Left forelimb (tissue), 1 donor: ENCODE measurements at places on chromosomes 5 and 9.

- no peak for DNase-seq
Measured at GRCh38 chr5:162703914-162704313, 636.3 kb downstream of the GABRG2 start.

- DNase-seq = no peak
Measured at GRCh38 chr5:137201876-137202275, 297.2 kb downstream of the SPOCK1 start.

GRCh38 chr9:130263601-130264413, 1.8 kb upstream of the HMCN2 start:
- DNase-seq = peak; percentile 55

GRCh38 chr5:19733612-19734495, 254.1 kb downstream of the CDH18 start:
- no peak for DNase-seq

- no peak for DNase-seq
Measured at GRCh38 chr9:74500584-74500924, 3.4 kb downstream of the RORB start.

DNA sequence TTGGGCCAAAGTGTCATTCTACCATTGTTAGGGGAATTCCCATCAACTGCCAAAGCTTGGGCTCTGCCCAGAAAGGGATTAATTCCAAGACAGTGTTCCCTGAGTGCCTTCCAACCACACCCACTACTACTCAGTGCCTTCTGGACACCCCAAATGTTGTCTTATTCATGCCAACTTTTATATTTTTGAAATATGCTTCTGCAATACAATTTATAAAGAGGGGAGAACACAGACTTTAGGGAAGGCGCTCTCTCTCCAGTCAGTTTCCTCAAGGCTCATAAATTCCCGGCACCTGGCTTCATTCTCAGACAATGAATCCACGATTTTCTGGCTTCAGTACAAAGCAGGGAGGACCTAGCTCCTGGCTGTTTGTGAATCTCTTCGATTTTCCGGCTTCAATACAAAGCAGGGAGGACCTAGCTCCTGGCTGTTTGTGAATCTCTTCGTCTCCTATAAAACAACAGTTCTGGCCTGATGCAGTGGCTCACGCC, 120.1 kb upstream of the MYO10 start:
- DNase-seq = no peak

DNA sequence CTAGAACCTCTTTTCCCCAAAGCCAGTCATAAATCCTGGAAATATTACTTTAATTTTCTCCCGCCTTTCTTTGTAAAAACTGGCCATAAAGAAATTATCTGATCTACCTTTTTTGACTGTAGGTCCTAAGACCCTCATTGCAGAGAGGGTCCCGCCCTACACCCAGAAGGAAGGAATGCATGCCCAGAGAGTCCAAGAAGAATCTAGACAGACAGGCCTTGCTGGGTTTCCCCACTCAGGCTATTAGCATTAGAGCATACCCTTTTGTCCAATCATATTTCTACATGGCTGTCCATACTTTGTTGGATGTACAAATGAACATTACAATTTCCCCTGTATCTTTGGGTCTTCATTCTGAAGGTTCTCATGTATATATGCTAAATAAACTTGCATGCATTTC, 1.9 kb upstream of the ATG10 start:
- DNase-seq = no peak

DNA sequence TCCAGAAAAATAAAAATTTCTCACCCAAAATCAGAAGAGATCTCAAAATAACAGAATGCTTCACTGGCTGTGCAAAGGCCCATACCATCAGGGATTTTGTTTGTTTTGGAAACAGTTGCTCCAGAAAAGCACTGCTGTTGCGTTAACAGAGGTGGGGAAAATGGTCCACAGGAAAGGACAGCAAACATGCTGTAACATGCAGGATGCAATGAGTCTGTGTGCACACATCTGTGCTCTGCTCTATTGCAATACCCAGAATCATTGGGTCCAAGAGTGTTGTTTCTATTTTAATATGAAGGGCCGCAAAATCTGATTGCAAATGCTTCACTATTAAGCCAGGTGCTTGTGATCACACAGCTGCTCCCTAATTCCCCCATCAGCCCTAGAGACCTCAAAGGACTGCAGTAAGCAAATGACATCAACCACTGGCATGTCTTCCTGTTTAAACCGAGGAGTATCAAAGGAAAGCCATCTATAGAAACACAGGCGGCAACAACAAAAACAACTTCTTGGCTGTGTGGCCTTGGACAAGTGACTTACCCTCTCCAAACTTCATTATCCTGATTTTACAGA, 141.0 kb downstream of the DCP2 start:
- no peak for DNase-seq

DNA sequence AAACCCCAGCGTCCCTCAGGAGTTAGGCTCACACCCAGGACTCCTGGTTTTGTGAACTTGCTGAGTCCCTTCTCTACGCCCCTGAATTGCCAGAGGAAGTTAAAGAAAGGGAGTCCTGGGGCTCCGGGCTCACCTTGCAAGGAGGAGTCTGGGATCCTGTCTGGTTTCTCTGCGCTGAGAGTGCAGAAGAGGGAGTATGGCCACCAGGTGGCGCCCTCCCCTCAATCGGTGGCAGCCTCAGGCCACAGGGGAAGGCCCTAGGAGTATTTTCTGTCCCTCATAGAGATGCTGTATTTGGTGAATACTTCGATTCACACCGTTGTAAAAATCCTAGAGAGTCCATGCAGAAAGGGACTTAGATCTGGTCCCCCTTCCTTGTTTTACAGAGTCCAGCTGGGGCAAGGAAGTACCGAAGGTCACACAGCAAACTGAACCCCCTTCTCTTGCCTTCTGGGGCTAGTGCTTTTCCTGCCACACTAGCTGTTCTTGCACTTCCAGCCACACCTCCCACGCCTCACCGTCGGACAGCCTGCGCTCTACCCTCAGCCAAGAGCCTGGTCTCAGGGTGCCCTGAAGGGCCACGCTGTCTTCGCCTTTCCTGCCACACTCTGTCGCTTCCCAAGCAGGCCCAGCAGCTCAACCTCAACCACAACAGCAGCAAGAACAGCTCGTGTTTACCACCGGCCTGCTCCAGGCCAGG, 10.2 kb downstream of the HAND1 start:
- DNase-seq = peak; percentile 85

DNA sequence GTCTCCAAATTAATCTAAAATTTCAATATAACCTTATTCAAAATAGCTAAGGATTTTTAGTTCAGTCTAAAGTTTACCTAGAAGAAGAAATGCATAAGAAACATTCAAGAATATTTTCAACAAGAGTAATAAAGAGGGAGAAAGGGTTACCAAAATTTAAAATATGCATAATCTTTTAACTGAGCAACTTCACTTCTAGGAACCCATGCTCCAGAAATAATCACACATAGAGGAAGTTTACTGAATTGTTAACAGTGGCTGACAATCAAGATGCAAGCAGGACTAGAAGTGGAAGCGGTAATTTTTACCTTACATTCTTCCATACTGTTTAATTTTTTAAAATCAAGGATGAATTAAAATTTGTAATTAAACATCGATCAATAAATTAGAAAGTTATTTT, 1.9 kb downstream of the PJA2 start:
- DNase-seq = no peak

DNA sequence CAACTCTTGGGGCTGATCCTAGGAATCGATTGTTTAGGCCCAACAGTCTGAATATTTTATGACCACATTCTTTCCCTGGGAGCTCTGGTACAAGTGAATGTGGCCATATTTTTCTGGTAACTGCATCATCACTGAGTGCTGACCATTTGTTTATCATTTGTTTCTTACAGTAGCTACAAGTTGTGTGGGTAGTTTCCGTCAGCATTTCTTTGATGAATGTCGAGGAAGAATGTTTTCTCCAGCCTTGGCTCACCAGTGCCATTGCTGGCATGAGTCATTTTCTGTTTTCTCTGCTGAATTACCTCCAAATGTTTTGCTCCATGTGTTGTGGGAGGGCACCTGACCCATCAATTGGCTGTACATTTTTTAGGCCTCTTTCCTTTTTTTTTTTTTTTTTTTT, 14.1 kb upstream of the CARD19 start:
- DNase-seq = no peak

- no peak for DNase-seq
Measured at GRCh38 chr5:130884023-130884422, 281.0 kb downstream of the HINT1 start.

DNA sequence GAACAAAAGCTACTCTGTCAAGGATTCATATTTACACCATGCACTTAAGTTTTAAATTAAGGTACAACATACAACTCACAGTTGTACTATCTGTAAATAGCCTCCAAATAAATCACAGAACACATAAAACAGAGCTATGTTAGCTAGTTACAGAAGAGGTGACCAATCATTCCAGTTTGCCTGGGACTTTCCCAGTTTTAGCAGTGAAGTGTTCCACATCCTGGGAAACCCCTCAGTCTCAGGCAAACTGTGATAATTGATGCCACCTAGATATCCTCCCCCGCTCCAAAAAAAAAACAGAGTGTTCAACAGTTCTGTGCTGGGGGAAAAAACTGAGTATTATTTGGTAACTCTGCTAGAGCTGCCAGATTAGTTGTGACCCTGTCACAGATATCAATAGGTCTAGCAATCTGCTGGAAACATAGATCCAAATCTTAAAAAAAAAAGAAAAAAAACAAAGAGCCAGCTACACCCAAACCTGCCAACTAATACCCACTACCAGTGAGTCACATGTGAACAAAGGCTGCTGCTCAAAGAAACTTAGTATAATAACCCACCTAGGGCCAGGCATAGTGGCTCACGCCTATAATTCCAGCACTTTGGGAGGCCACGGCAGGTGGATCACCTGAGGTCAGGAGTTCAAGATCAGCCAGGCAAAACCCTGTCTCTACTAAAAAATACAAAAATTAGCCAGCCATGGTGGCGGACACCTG, 5.7 kb downstream of the TBCA start:
- no peak for DNase-seq

- DNase-seq = no peak
Measured at GRCh38 chr5:177440990-177441780, 5.4 kb upstream of the PRR7 start.

DNA sequence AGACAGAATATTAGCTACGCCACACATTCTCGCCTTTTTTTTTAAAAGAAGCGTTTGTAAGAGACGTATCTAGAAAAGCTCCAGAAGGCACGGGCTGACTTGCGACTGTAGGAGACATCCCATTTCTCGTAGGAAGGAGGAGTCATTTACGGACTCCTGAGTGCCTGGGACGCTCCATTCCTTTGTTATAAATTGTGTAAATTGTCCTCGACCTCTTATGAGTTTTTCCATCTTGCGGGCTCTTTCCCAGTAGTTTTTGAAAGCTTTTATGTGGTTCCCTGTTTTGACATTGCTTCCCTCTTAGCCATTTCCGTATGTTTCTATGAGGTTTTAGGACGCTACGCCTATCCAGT, 1.0 kb downstream of the RABL6 start:
- no peak for DNase-seq

DNA sequence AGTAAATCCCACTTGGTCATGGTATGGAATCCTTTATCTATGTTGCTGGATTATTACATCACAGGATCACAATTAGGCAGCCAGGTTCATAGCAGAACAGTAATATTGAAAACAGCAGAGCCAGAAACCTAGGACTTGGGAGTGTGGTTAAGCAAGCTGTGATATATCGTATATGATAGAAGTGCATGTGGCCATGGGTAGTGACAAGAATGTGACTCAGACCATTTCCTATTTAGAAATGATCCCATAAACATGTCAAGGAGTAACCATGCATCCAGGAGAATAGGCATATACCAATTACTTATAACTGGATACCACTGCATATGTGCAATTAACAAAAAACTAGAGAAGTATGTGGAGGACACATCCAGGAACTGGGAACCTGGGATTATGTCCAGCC, 31.2 kb downstream of the AMBP start:
- DNase-seq = no peak

GRCh38 chr9:94443032-94443722, 111.7 kb upstream of the PCAT7 start:
- DNase-seq = no peak

DNA sequence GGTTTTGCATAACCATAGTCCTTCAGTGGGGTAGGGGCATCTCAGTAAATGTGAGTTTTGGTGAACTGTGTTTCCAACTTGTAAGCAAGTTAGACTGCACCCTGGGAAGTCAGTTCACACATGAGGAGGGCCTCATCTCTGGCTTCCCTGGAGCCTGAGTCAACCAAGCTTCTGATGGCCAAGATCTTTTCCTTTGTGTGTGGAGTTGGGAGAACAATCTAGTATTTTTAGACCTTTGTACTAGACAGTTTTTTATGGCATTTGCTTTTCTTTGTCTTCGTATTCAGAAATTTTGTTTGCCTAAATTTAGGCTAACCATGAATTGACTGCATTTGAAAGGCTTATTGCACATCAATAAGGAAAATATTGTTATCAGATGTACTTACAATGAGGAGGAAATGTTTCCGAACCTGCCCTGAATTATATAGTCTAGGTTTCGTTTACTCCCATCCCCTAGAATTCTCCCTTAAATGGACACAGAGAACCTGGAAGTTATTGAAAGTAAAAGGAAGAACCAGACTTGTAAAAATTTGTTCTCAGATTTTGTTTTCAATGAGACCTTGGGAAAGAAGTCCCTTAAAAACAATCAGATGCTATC, 204.6 kb downstream of the AOPEP start:
- no peak for DNase-seq

- no peak for DNase-seq
Measured at GRCh38 chr9:21454149-21454548, 13.9 kb downstream of the IFNA1 start.

GRCh38 chr5:133918731-133919130, 49.7 kb downstream of the C5orf15 start:
- DNase-seq = no peak

- DNase-seq = no peak
Measured at GRCh38 chr9:71355884-71356283, 234.5 kb upstream of the TRPM3 start.

GRCh38 chr9:3951161-3951665, 348.7 kb downstream of the GLIS3 start:
- DNase-seq = no peak

- DNase-seq = peak; percentile 73
Measured at GRCh38 chr9:122904466-122904822, 715 bp downstream of the RC3H2 start.

DNA sequence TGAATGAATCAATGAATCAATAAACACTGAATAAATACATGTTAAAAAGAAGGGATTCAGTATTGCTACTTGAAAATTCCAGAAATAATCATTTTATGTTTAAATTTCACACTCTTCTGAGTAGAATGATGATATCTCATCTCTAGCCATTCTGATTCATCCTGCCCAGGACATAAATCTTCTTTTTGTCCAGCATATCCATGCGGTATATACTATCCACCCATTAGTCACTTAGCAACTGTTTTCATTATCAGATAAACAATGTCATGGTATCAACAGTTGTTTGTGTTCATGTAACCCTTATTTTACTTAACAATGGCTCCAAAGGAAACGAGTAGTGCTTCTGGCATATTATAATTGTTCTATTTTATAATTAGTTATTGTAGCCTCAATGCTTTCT, 432.4 kb upstream of the SMC2 start:
- no peak for DNase-seq

GRCh38 chr5:17277907-17278306, 60.5 kb downstream of the BASP1 start:
- DNase-seq = no peak
